ENCODE measurements at places on chromosomes 6 and 20.

GRCh38 chr20:22746957-22747356, 162.6 kb upstream of the FOXA2 start:
- no peak for DNase-seq

DNA sequence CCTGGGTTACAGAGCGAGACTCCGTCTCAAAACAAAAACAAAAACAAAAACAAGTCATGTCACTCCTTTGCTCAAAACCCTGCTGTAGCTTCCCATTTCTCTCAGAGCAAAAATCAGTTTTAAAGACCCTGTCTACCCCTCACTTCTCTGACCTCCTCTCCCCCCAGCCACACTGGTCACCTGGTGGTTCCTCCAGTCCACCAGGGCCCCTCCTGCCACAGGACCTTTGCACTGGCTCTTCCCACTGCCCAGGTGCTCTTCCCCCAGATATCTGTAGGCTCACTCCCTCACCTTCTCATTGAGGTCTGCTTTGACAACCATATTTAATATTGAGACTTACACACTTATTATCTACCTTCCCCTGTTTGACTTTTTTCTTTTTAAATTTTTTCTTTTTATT, 4.9 kb upstream of the TEAD3 start:
- DNase-seq = no peak

GRCh38 chr6:166115609-166116008, 52.0 kb downstream of the TBXT start:
- no peak for DNase-seq

GRCh38 chr6:167677422-167677789, 149.3 kb upstream of the AFDN start:
- DNase-seq = no peak

DNA sequence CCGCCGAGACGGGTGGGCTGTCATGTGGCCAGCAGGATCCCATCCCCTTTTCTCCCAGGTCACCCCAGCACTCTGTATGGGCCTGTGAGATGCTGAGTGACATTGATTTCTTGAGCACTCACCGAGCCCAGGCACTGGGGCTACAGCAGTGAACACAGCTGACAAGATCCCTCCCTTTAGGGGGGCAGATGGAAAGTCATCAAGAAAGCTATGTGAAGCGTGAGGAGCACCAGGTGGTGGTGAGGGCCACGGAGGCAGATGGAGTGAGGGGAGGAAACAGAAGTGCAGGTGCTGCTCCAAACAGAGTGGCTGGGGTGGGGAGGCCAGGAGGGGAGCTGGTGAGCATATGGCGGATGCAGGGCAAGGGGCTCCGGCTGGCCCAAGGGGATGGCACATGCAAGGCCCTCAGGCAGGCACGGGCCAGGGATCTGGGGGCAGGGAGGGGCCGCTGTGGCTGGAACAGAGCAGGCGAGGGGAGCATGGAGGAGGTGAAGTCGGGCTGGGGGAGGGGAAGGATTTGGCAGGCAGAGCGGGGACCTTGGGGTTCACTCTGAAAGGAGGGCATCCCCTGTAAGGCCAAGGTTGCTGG, 184.0 kb downstream of the BMP7 start:
- DNase-seq = no peak

GRCh38 chr6:90087106-90087833, 193.0 kb downstream of the GJA10 start:
- peak; percentile 14 for DNase-seq

GRCh38 chr6:5471044-5471443, 209.7 kb downstream of the FARS2 start:
- peak; percentile 70 for DNase-seq

- no peak for DNase-seq
These were observed 3.3 kb downstream of the OSER1 start for GRCh38 chr20:44207126-44207723.

GRCh38 chr6:15341311-15342001, 95.6 kb downstream of the JARID2 start:
- no peak for DNase-seq

- DNase-seq = no peak
These were observed 183.4 kb upstream of the AKAP12 start for GRCh38 chr6:151056230-151056907.

DNA sequence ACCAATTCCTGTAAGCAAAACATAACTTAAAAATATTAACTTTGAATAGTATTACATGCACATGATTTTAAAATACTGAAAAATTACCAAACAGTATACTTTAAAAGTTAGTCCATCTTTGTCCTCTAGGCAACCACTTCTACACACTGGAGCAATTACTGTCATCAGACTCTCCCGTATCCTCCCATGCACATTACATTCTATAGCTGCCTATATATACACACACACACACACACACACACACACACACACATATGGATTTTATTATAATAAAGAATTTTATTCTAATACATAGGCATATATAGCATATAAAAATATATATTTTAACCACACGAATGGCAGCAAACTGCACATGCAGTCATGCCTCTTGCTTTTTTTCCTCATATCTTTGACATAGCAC, 8.2 kb downstream of the REV3L start:
- peak; percentile 52 for DNase-seq

DNA sequence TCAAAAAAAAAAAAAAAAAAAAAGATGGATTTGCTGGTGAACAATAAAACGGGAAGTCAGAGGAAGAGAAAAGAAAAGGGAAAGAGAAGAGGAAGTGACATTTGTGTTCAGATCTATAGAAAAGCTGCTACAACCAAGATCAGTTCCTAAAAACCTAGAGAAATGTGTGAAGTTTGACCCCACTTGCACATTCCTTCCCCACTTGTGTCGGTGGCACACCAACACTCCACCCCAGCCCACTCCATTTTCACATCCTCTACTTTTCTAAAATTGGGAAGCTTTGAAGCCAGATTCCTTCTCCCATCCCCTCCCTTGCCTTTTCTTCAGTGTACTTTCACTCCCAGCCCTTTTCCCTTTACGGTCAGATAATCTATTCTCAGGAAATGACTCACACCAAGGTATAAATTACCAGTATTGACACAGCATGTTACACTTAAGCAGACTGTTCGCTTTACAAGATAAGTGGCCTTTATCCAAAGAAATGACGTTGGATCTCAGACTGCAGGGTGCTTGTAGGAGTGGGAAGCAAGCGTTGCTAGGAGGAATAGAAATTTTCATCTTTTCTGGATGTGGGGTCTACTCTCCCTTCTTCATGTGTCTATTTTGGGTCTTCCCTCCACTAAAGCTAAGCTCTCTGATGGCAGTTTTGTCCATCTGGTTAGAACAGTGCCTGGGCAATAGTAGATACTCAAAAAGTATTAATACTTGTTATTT, 92.5 kb upstream of the ADGRF1 start:
- peak; percentile 80 for DNase-seq

GRCh38 chr6:130975325-130975724, 87.7 kb downstream of the EPB41L2 start:
- DNase-seq = no peak

DNA sequence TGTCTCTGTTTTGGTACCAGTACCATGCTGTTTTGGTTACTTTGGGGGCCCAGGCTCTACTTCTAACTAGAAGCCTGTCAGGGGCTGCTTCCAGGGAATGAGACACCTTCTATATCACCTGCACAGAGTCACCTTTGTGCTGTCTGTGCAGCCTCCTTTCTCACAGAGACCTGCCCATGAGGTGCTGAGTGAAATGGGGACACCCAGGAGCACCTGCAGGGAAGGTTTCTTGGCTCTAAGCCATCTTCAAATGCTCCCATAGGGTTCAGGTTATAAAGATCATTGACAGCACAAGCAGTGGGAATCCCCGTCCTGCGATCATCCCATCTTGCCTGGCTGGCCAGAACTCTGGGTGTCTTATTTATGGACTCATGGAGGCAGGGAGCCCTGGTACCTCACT, 19.1 kb downstream of the GABRR2 start:
- DNase-seq = no peak

- DNase-seq = no peak
These were observed 50.7 kb downstream of the STK35 start for GRCh38 chr20:2152317-2152716.

- DNase-seq = peak; percentile 75
These were observed 1095.2 kb downstream of the GRIK2 start for GRCh38 chr6:102488729-102489128.

DNA sequence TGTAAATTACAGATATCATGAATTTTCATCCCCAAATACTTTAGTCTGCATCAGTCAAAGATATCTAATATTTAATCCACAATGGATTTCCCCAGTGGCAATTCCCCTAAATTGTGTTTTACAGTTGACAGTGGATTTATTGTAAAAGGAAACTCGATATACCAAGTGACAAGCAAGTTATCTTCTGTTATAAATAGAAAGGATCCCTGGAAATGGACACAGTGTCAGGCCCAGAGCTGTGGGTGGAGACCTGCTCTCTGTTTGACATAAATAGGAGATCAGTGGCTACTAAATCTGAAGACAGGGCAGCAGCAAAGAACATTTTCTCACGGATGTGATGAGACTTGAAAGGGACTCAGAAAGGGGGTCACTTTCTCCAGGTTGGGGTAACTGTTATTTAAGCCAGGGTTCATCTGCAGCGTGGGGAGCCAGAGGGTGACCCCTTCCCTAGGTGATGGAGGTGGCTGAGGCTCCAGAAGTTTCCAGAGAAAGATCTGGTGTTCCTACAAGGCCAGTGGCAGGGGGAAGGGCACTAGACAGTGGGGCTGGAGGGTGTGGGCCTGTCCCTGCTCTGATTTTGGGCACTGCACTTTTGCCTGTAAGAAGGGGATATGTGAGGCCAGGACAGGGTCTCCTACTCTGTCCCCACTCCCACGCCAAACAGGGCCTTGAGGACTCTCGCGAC, 12.3 kb upstream of the FAM110A start:
- no peak for DNase-seq

DNA sequence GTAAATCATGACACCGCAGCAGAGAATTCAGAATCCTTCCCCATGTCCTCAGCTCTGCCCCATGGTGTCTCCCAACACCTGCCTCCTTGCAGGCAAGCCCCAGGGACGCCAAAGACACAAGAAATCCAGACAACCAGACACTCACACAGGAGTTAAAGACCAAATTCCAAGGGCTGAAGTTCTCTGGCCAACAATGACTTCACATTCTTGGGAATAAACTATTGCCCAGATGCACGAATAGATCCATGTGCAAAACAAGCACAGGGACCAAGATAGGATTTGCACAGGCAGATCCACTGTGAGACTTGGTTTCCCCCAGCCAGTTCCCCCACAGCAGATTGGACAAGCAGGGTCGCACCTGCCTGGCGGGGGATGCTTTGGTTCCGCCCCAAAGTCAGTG, 246.7 kb downstream of the SOD2 start:
- DNase-seq = no peak

DNA sequence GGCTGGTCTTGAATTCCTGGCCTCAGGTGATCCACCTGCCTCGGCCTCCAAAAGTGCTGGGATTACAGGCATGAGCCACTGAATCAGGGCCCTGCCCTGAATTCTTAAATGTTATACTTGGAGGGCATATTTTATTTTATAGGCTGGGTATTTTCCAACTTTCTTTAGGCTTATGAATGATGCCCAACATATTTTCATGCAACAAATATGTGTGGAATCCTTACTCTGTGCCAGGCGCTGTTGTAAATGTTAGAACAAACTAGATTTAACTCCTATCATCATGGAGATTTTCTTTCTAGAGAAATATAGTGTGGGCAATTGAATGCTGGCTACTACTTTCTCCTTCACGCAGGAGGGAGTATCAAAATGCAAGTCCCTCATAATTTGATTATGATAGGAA, 71.2 kb downstream of the SAMD5 start:
- DNase-seq = peak; percentile 12

DNA sequence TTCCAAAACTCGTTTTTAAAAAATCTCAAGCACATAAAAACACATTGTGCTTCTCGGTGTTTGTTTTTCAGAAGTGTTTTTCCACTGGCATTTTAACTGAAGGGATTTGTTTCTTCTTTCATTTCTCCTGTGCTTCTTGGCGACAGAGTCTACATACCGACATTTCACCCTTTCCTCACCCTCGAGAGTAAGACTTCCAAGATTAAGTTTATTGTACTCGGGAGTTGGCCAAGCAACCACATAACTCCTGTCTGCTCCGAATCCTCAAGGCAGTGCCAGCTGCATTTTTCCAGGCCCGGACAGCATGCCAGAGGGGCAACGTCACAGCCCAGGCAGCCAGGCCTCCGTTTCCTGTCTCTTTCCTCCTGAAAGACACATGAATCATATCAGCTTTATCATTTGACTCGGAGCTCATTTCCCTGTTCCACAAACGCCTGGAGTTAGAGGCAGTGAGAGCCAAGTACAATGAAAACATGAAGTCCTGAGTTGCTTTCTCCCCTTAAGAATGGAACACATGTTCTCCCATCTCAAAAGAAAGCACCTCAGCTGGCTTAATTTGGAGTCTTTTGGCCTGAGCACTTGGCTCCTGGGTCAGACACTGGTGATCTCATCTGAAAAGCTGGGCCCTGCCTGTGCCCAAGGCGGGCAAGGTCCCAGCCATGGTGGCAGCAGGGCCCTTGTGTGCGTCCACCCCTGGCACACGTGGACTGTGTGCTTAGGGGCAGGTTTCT, 23.2 kb upstream of the FAM50B start:
- DNase-seq = peak; percentile 99

GRCh38 chr6:87094576-87094975, 330 bp downstream of the CGA start:
- peak; percentile 65 for DNase-seq

- DNase-seq = no peak
These were observed 73.1 kb upstream of the IPCEF1 start for GRCh38 chr6:154429711-154430110.

GRCh38 chr20:4158466-4159050, 143.2 kb upstream of the RNF24 start:
- DNase-seq = no peak

GRCh38 chr6:169587975-169588374, 113.9 kb downstream of the WDR27 start:
- DNase-seq = peak; percentile 57

DNA sequence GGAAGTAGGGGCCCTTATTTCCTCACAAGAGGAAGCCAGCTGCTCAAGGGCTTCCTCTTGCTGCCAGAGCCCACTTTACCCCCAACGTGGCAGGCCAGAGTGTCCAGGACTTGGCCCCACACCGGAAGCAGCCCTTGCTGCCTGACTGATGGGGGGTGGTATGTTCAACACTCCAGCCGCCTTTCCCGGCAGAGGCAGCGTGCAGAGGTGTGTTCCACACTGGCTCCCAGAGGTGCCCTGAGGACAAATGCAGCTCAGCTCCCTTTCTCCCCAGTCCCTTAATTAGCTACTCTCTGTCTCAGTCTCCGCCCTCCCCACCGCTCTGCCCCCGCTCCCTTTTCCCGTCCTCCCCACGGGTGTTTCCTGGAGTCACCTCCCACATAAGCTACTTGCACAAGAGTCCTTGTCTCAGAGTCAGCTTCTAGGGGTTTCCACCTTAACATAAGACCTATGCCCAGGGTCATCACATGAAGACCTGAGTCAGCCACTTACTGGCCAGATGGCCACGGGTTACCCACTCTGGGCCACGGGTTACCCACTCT, 61.7 kb upstream of the SHLD1 start:
- DNase-seq = no peak

- DNase-seq = no peak
These were observed 36.4 kb downstream of the FRMD1 start for GRCh38 chr6:168042426-168043192.

GRCh38 chr6:148404456-148405054, 61.9 kb downstream of the SASH1 start:
- no peak for DNase-seq

All from fibroblast of skin of scalp (primary cell).